CD4-positive, alpha-beta T cell treated with Interleukin-17A for 1 hour (primary cell): ENCODE measurements at places on chromosomes 12 and 14.
A peak's percentile ranks its signal among the peaks of the same experiment; 100 is the strongest.

DNA sequence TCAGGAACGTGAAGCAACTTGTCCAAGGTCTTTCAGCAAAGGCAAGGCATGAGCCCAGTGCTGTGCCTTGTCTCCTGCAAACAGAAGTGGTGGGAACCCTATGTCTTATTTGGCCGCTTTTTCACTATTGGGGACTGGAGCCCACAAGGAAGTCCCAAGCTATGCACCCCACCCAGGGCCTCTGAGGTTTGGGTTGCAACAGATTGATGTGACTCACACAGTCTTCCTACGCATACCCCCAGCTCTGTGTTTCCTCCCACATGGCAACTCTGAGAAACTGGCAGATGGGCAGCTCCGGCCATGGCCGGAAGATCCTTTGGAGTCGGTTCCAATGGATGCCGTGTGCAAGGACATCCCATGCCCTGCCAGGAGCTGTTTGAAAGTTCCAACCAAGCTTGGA is 28.3 kb upstream of the CMKLR1 start:
- DNase-seq = no peak

- no peak for DNase-seq
Measured at GRCh38 chr12:125971981-125972380, 906.7 kb downstream of the AACS start.

GRCh38 chr14:66651536-66652220 is 143.7 kb downstream of the GPHN start:
- no peak for DNase-seq

- DNase-seq = no peak
Measured at GRCh38 chr14:85461432-85462133, 68.4 kb upstream of the FLRT2 start.

DNA sequence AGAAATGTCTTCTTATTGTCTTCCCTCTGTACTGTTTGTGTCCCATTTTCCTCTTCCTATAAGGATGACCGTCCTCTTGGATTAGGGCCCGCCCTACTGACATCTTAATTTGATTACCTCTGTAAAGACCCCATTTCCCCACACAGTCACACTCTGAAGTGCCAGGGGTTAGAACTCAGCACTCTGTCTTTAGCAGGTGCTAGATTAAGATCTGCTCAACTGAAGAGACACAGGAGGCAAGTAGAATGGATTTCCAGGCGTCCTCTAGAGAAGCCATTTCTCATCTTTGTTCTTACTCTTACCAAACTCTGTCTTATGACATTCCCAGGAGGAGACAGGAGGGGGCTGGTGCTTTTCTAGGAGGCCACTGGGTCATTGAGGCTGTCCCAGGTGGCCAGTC is 50.8 kb downstream of the VCPKMT start:
- DNase-seq = no peak

GRCh38 chr12:8953773-8954402 is 4.4 kb upstream of the M6PR start:
- peak; percentile 88 for DNase-seq

- DNase-seq = peak; percentile 65
Measured at GRCh38 chr14:96592591-96593386, 90.6 kb downstream of the PAPOLA start.

- DNase-seq = no peak
Measured at GRCh38 chr14:30943694-30944093, 69.3 kb downstream of the COCH start.

GRCh38 chr12:40942326-40942725 is 245.8 kb upstream of the PDZRN4 start:
- no peak for DNase-seq

DNA sequence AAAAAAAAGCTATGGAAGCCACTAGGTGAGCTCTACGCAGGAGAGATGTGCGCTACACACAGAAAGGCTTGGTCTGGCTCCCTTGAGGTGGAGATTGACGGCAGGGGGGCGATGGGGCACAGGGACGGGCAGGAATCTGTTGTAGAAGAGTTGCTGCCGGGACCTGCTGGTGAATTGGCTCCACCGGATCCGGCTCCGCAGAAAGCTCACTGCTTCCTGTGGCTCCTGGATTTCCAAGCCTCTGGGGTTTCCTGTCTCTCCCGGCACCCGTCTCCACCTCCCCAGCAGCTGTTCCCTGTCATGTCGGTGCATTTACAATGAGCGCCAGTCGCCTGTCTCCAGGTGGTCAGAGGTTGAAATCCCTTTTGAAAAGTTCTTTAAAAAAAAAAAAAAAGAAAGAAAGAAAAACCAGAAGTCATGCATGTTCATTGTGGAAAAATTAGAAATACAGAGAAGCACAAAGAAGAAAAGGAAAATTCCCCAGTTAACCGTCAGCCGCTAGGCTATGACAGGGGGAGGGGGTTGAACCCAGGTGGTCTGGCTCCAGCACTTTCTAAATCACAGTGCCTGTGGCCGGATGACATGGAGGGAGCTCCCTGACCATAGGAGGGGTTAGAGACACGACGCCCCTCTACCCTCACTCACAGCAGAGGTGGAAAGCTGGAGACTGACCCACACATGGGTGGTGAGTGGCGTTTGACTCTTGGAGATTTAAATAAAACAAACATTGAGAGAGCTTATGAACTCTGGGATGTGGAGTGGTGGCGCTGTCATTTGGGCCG is 20.8 kb downstream of the FAM222A start:
- DNase-seq = no peak

DNA sequence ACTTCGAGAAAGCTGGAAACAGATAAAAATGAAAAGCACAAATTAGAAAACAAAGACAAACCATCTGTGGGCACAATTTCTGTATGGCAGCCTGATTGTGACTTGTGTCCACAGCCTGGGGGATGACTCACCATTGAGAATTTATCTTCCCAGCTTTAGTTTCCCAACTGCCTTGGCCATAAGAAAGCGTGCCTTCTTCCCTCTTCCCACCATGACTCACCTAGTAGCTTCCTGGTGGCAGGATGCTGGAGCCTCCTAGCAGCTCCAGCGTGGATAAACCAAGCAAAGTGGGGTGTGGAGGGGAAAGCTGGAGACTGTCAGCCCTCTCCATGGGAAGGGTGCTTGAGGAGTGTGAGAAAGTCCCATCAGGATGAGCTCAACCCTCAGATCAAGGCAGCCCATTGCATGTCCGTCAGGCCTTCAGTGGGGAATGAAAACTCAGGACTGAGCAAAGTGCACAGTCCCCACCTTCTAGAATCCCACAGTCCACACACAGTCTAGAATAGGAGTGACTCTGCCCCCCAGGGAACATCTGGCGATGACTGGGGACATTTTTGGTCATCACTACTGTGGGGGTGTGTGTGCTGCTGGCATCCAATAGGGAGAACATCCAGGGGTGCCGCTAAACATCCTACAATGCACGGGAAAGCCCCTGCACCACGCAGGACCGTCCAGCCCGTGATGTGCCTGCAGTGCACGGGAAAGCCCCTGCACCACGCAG is 22.4 kb upstream of the SERPINA6 start:
- no peak for DNase-seq

- DNase-seq = no peak
Measured at GRCh38 chr12:70418101-70418500, 52.0 kb downstream of the KCNMB4 start.

DNA sequence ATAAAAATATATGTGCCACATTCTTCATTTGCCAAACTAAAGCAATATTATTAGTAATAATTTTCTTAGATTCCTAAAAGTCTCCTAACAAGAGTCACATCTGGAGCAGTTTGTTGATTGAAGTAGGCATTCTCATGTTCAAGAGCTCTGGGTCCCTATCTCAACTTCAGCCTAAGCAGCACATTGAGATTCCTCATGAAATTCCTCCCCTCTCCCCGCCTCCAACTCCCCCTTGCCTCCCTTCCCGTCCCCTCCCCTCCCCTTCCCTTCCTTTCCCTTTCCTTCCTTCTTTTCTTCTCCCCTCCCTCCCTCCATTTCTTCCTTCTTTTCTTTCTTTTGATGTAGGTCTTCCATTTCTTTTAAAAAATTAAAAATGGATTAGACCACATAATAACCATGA is 48.7 kb upstream of the NAV3 start:
- no peak for DNase-seq

GRCh38 chr14:29587046-29587445 is 340.6 kb downstream of the PRKD1 start:
- DNase-seq = no peak

GRCh38 chr12:52798671-52799504 is 3.0 kb upstream of the KRT3 start:
- no peak for DNase-seq

DNA sequence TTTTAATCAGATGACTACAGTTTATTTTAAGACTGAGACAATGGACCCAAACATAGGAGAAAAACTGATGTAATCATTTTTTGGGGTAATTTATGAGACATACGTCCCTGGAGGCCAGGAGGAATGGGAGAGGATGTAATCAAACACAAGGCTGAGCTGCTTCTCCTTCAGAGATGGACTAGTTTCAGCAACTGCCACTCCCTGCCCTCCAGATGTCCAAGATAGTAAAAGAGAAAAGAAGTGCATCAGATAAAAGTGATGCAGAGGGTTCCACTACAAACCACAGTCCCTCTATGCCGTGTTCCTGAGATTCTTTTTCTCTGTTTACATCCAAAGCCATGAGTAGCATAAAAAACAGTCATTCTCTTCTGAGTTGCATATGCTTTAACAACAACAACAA is 101.1 kb downstream of the DACT1 start:
- no peak for DNase-seq

GRCh38 chr14:38255408-38255672 is 553 bp downstream of the CLEC14A start:
- DNase-seq = no peak

- DNase-seq = no peak
Measured at GRCh38 chr12:132807295-132808092, 21.2 kb downstream of the GOLGA3 start.

- DNase-seq = no peak
Measured at GRCh38 chr12:20368651-20369304, 441 bp downstream of the PDE3A start.

GRCh38 chr12:76946446-76946845 is 67.6 kb upstream of the CSRP2 start:
- DNase-seq = no peak

DNA sequence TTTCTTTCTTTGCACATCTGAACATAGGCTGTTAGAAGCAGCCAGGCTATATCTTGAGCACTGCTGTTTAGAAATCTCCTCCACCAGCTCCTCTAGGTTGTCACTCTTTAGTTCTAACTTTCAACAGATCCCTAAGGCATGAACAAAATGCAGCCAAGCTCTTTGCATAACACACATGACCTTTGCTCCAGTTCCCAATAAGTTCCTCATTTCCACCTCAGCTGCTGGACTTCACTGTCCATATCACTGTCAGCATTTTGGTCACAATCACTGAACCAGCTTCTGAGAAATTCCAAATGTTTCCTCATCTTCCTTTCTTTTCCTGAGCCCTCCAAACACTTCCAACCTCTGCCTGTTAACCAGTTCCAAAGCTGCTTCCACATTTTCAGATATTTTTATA is 27.6 kb upstream of the C14orf132 start:
- no peak for DNase-seq

GRCh38 chr14:89378119-89378518 is 38.9 kb downstream of the FOXN3 start:
- peak; percentile 11 for DNase-seq

- DNase-seq = no peak
Measured at GRCh38 chr14:53462931-53463778, 310.0 kb upstream of the DDHD1 start.

- DNase-seq = no peak
Measured at GRCh38 chr12:104426926-104427546, 29.7 kb upstream of the CHST11 start.

GRCh38 chr12:94754653-94755052 is 104.3 kb upstream of the TMCC3 start:
- no peak for DNase-seq

DNA sequence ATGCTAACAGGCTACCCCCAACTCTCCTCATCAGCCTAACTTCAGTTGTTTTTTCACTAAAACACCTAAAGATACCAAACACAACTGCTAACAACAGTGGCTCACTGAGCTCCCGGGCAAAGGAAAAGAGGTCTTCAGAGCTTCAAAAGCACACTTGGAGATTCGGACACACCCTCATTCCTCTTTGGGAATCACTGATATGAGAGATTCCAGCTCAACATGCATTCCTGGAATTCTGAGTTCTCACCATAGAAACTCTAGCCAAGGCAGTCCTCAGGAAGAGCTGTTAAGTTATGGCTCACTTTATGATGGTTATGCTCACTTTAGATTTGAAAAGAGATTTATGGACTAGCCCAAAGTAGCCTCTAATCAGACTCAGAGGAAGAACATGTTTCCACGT is 40.1 kb downstream of the STXBP6 start:
- no peak for DNase-seq

DNA sequence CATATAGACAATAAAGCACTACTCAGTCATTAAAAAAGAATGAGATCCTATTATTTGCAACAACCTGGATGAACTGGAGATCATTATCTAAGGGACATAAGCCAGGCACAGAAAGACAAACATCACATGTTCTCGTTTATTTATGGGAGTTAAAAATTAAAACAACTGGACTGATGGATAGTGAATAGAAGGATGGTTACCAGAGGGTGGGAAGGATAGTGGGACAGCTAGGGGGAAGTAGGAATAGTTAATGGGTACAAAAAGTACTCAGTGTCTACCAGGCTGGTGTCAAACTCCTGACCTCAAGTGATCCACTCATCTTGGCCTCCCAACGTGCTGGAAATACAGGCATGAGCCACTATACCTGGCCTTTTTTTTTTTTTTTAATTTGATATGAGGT is 56.7 kb upstream of the KTN1 start:
- no peak for DNase-seq

DNA sequence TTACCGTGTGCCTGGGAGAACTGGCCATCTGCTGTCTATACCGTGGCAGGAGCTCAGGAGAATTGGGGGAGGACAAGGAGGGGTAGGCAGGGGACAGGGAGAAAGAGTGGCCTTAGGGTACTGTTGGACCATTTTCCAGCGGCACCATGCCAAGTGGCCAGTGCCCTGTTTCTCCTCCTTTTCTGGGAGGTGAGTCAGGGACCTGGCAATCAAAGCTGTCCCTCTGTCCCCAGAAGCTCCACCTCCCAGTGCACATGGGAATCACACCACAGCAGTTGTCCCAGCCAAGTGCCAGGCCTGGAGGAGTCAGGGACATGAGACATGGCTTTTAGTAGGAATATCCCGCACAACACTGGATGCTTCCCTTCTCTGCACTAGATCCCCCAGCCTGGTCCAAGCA is 118.0 kb downstream of the GCH1 start:
- no peak for DNase-seq
